ENCODE measurements at places on chromosomes 6 and 20. TPM values are rescaled to one million over a fixed set of nuclear protein-coding genes. Genes with fewer than 3 reads are reported as not detected.
A peak's percentile ranks its signal among the peaks of the same experiment; 100 is the strongest.

Gene SLC22A3
- total RNA-seq = 2.2 TPM

Gene KIF6
- total RNA-seq = 2.6 TPM

DNA sequence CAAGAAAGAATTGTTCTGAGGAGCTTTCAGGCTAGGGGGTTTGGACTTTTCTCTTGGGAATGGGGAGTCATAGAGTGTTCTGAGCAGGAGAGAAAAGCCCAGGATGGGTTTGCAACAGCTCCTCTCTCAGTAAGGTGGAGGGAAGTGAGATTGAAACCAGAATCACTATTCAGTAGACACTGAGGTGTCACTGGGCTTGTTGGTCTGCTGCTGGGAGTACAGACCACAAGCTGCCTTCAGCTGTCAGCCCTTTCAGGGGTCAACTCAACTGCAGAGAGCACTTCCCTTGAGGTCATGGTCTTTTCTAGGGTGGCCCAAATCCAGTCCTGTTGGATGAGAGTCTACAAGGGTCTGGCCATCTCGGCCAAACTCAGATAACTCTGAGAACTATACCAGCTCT lies 12.9 kb upstream of the FOXA2 start:
- DNase-seq = no peak

GRCh38 chr6:107932580-107932979 lies 25.4 kb downstream of the SEC63 start:
- no peak for DNase-seq

Gene WFDC2
- total RNA-seq = 0.78 TPM

Gene CYP24A1
- total RNA-seq = 1.5 TPM

Gene TRIM31
- total RNA-seq = not detected

DNA sequence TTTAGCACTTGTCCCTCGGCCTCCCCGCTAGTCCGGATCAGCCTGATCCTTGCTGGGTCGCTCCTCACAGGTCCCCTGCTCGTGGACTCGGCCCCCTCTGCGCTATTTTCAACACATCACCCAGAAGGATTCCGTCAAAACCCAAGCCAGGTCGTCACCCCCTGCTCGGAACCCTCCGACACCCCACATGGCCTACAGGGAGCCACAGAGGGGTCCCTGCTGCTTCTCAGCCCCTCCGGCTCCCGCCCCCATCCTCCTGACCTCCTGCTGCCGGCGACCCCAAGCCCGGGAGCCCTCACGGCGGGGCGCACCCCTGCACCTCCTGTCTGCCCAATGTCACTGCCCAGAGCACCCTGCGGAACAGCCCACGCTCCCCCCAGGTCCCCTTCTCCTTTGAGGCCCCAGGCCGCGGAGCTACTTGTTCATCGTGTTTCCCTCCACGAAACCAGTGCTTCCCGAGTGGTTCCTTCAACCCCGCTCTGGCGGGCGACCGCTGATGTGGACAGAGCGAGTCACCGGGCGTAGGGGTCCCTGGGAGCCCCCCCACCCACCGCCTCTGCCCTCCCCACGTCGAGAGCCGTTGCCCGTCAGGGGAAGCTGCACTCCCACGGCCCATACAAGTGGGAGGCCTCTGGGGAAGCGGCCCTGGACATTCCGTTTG lies 638 bp upstream of the MYL9 start:
- no peak for DNase-seq

GRCh38 chr6:153167061-153167891 lies 36.2 kb upstream of the RGS17 start:
- peak; percentile 83 for DNase-seq

Gene CPNE5
- total RNA-seq = not detected

- no peak for DNase-seq
Observed at GRCh38 chr6:53294611-53295010, 54.1 kb downstream of the ELOVL5 start.

Gene CLPSL2
- total RNA-seq = not detected

DNA sequence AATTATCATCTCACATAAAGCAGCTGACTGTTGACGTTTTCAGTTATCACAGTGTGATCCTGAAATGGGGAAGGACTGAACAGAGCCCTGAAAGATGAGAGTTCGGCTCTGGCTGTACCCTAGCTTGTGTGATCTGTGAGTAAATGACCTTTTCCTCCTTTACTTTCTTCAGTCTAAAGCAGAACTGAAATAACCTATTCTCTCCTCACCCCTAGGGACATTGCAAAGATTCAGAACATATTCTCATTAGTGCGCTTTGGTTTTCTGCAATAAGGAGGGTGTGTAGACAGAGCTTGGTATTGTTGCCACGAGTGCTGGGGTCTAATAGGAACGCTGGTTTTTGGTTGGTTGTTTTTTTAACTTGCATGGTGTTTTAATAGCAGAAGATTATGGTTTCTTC lies 16.7 kb downstream of the FARS2 start:
- DNase-seq = no peak

- DNase-seq = no peak
Observed at GRCh38 chr20:51423290-51423667, 119.2 kb downstream of the NFATC2 start.

Gene UBE2J1
- 37.6 TPM for total RNA-seq

Gene YTHDF1
- 21.2 TPM for total RNA-seq

Gene BPIFB1
- not detected for total RNA-seq

DNA sequence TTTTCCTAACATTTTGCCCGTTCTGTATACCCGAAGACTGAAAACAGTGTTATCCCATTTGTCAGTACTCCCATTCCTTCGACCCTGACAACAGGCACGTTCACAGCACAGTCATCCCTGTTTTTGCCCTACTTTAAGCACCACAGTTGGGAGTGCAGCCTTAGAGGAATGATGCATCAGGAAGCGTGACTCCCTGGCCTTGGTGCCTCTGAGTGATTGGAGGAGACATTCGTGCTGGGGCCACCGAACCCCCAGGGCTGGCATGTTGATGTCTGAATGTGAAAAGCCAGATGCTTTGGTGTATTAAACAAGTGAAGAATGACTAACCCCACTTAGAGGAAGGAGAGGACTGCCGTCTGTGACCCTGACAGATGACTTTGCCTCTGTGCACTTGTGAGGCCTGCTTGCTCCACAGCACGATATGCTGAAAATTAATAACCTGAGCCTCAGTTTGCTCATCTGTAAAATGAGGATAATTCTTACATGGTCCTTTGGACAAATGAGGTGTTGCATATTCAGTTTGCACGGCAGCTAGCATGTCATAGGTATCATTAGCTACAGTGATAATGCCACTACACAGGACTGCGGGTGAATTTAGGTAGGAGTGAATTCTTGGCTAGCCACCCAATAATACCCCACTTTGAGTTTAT lies 36.0 kb downstream of the STK35 start:
- peak; percentile 96 for DNase-seq

Gene ZNFX1
- 42.3 TPM for total RNA-seq

Gene GCNT2
- 6.2 TPM for total RNA-seq

- DNase-seq = no peak
Observed at GRCh38 chr6:79249136-79249535, 14.7 kb upstream of the HMGN3 start.

Gene TAGAP
- not detected for total RNA-seq

DNA sequence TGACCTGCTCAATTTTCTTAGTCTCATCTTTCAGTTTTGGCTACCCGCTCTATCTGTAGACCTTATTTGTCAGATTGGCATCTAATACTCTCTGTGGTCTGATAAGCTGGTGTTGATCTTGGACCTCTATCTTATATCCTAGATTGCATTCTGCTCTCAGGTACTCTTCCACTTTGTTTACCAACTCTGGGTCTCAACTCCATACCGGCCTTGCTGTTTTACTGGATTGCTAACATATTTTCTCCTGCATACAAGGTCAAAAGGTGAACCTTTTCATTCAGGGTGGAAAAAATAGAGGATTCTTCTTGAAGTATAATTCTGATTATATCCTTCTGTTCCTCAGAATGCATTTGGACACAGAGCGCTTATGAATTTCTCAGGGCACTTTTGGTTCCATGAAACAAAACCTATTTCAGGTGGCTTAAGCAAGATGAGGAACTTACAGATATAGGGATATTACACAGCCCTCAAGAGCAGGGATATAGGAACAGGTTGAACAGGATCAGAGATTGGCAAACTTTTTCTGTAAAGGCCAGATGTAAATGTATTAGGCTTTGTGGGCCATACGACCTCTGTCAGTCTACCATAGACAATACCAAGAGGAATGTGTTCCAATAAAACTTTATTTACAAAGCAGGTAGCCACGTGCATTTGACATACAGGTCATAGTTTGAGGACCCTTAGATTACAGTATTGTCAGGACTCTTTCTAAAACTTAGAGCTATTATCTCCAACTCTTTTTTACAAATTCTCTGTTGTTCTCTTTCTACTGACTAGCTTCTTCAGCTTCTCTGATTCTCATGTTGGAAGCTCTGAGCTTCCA lies 2.5 kb upstream of the SH3BGRL2 start:
- no peak for DNase-seq

DNA sequence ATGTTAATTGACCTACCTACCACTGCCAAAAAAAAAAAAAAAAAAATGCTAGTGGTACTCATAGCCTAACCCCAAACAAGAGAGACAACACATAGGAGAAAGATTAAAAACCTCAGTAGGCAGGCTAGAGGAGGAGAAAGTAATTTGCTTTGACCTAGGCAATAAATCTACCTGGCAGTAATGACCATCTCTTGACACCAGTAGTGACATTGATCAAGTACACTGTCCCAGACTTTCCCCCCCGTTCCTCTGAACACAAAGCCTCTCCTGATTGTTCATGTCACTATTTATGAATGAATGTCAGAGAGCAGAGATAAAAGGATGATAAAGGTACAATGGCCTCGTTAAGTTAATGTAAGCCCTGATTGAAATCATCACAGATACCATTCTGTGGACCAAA lies 746.8 kb downstream of the CBLN4 start:
- DNase-seq = no peak

DNA sequence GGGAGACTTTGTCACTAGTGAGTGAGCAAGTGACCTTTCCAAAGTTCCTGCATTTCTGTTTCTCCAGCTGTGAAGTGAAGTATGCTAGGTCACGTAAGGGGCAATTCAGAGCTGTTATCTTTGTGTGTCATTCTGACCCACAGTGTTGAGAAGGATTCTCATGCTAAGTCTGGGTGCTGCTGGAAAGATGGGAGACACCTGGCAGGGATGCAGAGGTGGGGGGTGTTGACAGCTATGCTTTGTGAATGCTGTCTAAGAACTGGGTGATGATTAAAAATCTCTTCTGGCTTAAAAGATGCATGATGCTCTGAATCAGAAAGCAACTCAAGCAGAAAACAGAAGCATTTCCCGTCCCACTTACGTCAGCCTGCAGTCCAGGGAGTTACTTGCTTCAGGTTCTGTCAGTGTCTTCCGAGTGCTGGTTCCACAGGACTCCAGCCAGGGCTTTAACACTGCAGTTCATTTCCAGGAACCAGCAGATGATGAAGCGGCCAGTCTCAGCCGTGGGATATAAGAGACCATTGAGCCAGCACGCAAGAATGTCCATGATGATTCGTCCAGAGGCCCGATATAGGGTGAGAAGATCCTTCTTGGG lies 30.9 kb upstream of the ASXL1 start:
- DNase-seq = no peak

- DNase-seq = peak; percentile 71
Observed at GRCh38 chr6:166997768-166998255, 1.4 kb upstream of the CEP43 start.

GRCh38 chr6:16421462-16421960 lies 183.1 kb downstream of the GMPR start:
- DNase-seq = no peak

DNA sequence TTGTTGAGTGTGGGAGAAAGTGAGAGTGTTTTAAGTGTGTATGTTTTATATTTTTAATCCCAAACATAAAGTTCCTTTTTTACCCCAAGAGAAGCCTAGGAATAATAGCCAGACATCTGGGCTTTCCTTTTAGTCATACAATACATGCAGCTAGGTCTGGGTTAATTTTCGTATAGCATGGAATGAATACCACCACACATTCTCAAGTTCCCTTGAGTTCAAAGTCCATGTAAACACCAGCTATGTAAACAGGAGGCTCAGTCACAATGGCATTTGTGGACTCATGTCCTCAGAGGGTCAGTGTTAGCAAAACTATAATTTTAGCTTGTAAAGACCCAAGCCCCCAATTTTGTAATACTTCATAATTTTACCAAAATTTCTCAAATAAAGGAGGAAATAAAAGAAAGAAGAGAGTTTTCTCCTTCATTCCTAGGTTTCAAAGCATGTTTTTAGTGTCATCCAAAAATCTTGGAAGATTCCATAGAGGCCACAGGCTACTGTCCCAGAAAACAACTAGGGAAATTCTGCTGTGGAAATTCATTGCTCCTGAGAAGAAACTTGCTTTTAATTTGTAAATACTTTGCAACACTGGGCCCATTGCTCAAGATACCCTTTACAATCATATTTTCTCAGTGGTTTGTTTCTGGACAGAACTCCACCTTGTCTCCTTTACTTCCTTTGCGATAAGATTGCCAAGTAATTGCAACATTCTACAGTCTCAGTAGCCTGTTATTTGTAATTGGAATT lies 671.2 kb downstream of the COL12A1 start:
- DNase-seq = peak; percentile 4

DNA sequence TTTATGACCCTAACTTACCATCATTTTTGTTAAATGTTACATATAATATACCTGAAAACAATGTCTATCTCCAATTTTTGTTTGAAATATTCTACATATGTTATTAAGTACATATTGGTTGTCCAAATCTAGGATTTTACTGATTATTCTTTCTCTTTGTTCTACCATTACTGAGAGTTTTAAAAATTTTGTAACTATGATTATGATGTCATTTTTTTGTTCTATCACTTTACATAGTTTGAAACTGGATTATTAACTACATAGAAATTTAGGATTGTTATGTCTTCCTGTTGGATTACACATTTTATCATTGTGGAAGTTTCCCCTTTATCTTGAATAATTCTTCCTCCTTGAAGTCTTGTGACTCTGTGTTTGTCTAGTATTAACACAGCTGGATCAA lies 41.2 kb downstream of the LINC00237 start:
- DNase-seq = no peak

GRCh38 chr20:47821481-47822100 lies 36.3 kb upstream of the SULF2 start:
- peak; percentile 69 for DNase-seq

Gene FAM209B
- not detected for total RNA-seq

DNA sequence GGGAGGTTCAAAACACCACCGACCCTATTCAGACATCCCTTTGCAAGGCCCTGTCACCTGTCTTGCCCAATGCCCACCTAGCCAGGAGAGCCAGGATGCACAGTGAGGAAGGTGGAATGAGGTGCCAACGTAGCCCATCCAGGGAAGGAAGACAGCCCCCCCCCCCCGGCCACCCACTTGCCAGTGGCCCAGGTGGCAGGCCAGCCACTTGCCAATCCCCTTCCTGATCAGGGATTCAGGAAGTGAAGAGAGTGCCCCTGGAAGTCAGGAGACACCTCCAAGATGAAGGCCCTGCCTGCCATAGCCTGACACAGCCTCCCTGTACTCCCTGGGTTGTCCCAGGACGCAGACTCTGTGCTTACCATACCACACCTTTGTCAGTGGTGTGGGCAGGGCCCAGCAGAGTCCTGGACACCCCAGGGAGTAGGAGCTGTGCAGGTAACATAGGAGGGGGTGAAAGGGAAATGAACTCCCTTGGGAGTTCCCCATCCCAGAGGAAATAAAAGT lies 54.7 kb downstream of the MRPL14 start:
- no peak for DNase-seq

- no peak for DNase-seq
Observed at GRCh38 chr6:90610301-90610750, 23.5 kb upstream of the MAP3K7 start.
